GM23248 (cell line): ENCODE measurements at places on chromosomes 4 and X.
A peak's percentile ranks its signal among the peaks of the same experiment; 100 is the strongest.

DNA sequence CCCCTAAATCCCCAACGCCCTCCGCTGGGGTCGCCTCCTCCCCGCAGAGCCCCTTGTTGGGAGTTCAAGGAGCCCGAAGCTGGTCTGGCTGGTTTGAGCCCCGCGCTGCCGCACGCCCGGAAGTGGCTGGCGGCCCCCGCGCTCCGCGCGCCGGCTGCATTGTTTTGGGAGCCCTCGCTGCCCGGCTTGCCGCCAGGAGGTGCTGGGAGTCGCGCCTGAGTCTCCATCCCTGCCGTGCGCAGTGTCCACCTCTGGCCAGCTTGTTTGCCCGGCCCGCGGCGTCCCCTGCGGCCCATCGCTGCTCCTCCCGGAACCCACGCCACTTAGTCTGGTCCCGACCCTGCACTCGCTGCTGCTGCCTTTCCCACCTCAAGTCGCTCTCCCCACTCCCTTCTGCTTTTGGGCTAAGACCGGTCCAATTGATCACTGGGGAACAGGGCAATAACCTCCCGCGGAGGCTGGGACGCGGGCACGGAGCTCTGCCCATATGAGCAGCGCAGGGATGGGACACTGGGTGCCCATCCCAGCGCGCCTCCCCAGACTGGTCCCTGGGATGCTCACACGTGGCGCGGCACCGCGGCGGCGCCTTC lies 2.2 kb upstream of the SFRP2 start:
- DNase-seq: peak; percentile 75

DNA sequence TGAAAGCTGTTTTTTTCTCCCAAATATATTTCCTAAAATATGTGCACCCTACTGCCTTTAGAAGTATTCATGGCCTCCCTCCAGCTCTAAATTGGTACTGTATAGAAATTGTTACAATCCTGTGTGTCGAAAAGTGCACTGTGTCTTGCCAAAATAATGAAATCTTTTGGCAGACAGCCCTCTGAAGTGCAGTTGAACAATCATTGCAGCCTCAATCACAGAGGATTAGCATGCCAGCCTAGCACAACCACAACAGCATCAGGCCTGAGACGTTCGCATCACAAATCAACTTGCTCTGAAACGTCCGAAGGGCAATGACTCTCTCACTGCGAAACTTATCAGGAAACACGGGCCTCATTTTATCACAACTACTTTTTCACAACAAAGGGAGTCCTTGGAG lies 99.0 kb downstream of the ANOS1 start:
- no peak for DNase-seq

DNA sequence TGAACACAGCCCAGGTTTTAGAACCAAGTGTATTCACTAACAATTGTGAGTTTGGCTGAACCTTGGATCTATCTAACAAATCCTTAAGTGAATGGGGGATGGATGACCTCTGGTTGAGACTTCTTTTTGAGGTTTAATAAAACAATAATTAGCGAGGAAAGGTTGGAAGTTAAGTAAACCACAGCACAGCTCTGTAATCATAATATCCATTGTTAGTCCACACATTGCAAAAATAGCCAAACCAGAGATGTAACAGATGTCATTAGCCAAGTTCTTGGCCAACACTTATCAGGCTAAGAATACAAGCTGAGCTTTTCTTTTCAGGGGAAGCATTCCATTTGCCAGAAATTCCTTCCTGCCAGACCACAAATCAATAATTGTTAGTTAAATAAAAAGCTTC lies 59.1 kb downstream of the FREM3 start:
- DNase-seq: no peak

DNA sequence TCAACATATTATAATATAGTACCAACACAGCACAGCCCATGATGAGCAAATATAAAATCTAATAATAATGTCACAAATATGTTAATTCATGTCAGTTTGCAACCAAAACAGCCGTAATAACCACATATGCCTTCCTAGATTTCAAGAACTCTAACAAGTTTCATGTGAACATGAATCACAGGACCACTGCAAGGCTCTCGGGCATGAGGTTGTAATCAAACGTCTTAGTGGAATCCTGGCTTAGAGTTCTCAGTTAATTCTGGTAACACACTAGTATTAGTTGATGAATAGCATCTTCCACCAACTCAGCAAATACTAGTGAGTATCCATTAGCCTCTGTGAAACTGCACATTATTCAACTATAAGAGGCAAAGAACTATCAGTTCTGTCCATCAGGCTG lies 379.3 kb upstream of the TENM3 start:
- DNase-seq: no peak

DNA sequence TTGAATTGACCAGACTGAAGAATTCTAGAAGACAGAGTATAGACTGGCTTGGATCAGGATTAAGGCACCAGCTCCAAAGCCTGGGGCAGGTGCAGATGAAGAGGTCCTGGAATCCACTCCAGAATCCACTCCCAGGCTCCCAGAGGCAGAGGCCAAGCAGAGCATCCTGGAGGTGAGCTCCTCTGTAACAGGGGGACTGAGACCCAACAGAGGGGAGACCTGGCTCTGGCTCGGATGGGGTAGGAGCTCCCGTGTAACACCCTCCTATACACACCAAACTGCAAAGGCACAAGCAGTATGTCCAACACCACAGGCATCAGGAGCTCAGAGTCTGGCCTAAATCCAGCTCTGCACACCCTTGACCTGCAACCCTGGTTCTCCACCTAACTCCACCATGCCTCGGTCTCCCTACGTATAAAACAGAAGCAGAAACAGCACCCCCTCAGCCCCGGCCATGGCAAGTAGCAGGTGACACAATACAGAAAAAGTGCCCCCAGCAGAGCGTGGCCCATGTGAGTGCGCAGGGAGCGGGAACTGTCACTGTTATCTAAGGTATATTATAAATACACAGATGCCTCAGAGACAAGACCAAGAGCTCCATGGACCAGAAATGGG lies 14.9 kb downstream of the RNF212 start:
- no peak for DNase-seq

- peak; percentile 12 for DNase-seq
These were observed at the start of gene MTMR8 for GRCh38 chrX:64394874-64395567. Gene MTMR8, minus strand, starts transcription at chrX:64395452. Its CDS starts 89 bp downstream, at chrX:64395363.

DNA sequence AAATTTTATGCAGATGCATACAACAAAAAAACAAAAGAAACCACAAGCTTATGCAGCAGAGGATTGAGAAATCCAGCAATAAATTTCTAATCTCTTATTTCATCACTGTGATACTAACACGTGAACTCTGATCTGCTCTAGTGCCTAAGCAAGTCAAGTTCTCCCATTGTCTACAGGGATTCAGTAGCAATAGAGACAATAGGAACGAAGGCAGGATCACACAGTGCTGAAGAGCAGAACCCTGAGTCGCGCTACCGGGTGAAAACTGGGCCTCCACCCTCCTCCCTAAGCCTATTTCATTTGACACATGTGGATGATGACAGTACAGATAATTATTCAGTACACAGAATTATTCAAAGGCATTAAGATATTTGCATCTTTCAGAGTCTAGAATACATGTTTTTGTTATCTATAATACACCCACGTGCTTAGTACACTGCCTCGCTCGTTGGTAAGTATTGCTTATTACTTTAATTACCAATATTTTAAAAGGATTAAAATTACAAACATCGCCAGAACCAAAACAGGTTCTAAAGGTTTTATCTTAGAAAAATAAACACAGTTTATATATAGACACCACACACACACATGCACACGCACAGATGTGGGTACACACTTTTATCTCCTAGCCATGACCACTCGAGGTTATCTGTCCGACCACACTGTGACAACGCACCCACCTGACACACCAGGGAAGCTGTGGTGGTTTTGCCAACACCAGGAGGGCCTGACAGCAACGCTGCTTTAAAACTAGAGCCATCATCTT lies 60.1 kb downstream of the RFC1 start:
- DNase-seq: no peak
